Progenitor cell of endocrine pancreas (in vitro differentiated cells): ENCODE measurements at places on chromosomes 5 and 9. TPM values are rescaled to one million over a fixed set of nuclear protein-coding genes. Genes with fewer than 3 reads are reported as not detected.
A peak's percentile ranks its signal among the peaks of the same experiment; 100 is the strongest.

C6 gene
- 0.74 and 0.95 TPM in 2 replicates for total RNA-seq

DNA sequence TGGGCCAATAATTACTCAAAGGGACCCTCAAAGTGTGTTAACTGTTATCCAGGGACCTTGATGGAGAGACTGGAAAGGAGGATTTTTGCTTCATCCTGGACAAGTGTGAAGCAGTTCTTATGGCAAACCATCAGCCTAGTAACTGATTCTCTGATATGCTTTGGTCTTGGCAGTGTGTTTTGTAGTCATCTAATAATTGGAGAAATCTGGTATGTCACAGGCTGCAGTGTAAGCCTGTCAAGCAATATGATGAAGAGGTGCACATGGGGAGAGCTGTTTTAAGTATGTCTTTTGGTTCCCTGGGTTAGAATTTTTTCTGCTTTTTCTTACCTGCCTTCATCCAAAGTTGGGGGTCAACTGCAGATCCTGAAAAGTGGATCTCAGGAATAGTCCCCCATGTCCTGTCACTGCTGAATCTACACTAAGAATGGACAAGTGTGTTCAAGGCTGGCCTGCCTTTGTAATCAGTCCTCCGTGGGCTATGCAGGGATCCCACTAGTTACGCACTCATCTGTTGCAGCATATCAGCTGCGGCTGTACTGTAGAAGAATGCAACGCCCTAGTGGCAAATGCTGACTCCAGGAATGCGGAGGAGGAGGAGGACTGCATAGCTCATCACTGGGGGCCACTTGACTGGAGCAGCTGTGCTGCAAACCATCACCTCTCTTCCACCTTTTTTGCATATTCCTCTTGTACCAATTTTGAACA, 1.9 kb downstream of the SPTAN1 start:
- H3K27ac ChIP-seq, result no peak overlapping the region
- H3K36me3 ChIP-seq, result no peaks in the 10 kb centered on the region
- H3K27me3 ChIP-seq, result peaks cover 7% of the 10 kb centered on the region
- peaks cover 27% of the 10 kb centered on the region for H3K4me1 ChIP-seq
- no peak for DNase-seq

GCNT4 gene
- total RNA-seq, result 2.5 and 3.3 TPM in 2 replicates

- no peaks in the 10 kb centered on the region for H3K36me3 ChIP-seq
- no peaks in the 10 kb centered on the region for H3K4me1 ChIP-seq
- no peak overlapping the region for H3K27ac ChIP-seq
- DNase-seq, result no peak
- H3K4me3 ChIP-seq, result no peak overlapping the region
- H3K27me3 ChIP-seq, result peaks cover 9% of the 10 kb centered on the region
Measured at GRCh38 chr5:16944816-16945562, 8.9 kb upstream of the MYO10 start.

DNA sequence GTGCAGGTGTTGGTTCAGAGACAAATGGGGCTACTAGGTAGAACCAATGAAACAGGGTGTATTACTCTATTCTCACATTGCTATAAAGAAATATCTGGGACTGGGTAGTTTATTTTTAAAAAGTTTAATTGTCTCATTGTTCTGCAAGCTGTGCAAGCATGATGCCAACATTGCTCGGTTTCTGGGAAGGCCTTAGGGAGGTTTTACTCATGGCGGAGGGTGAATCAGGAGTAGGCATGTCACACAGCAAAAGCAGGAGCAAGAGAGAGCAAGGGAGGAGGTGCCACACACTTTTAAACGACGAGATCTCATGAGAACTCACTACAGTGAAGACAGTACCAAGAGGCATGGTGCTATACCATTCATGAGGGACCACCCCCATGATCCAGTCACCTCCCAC, 134.6 kb downstream of the PIK3R1 start:
- H3K27ac ChIP-seq, result no peak overlapping the region
- peaks cover 31% of the 10 kb centered on the region for H3K4me1 ChIP-seq
- no peak for DNase-seq

DNA sequence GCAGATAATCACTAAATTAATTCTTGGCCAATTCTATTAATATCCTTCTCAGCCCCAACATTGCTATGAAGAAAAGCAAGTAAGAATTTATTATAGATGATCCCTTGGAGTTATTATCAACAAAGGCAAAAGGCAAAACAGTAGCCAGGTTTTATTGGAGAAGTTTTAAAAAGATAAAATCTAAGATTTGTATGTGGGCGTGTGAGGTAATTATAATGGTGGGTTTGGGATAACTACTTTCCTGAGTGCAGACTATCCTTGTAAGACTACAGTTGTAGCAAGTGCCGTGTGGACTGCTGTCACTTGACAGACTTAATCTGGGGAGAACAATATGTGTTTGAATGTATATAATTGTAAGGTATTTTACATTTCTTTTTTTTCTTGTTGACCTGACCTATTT, 23.2 kb downstream of the SLC31A1 start:
- no peak overlapping the region for H3K4me3 ChIP-seq
- peaks cover 6% of the 10 kb centered on the region for H3K36me3 ChIP-seq
- no peak overlapping the region for H3K27ac ChIP-seq
- no peak for DNase-seq
- H3K27me3 ChIP-seq, result no peaks in the 10 kb centered on the region

GRCh38 chr5:38478166-38478565, 78.3 kb downstream of the LIFR start:
- no peak overlapping the region for H3K4me3 ChIP-seq
- peaks cover 20% of the 10 kb centered on the region for H3K4me1 ChIP-seq

FUT7 gene
- not detected in 2 replicates for total RNA-seq

DNA sequence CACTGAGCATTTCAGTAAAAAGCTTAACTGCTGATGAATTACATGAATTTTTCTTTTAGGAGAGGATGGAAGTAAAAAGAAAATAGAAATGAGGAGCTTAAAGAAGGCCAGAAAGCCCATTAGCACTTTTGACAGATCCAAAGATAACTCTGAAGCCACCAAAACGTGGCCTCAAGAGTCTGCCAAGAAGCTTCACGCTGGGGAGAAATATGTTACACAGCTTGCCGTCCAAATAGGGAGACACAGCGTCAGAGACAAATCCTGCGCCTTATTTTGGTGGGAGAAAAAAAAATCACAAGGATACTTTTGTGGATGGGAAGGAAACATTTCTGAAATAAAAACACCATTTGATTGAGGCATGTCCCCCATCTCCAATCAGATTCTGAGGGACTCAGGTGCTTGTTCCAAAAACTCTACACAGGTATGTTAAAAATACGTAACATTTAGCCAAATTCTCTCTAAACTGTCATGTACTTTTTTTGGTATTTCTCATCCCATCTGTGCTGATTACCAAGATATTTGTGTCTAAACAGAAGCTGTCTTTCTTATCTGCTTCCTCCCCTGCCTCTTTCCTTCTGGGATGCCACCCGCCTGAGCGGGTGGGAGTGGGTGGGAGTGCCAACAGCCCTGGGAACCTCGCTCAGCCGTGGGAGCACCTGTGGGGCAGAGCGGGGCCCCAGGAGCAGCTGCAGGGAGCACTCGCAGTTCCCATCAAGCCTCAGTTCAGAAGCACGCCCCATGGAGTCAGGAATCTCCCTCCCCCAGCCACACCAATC, 275.5 kb downstream of the DENND1A start:
- DNase-seq, result no peak
- peaks cover 2% of the 10 kb centered on the region for H3K36me3 ChIP-seq

- no peaks in the 10 kb centered on the region for H3K27me3 ChIP-seq
- peak; percentile 90 for DNase-seq
- peak within 1 kb of the TSS; percentile 100 for H3K27ac ChIP-seq
- peak within 1 kb of the TSS; percentile 99 for H3K4me3 ChIP-seq
- peaks cover 1% of the 10 kb centered on the region for H3K36me3 ChIP-seq
- peaks cover 21% of the 10 kb centered on the region for H3K4me1 ChIP-seq
Measured at GRCh38 chr5:72816284-72817075, at the start of gene TNPO1. TSS of gene TNPO1 (plus strand) at chr5:72816661. CDS start at chr5:72816738, 77 bp downstream.
